ENCODE measurements at places on chromosomes 3 and 15.

DNA sequence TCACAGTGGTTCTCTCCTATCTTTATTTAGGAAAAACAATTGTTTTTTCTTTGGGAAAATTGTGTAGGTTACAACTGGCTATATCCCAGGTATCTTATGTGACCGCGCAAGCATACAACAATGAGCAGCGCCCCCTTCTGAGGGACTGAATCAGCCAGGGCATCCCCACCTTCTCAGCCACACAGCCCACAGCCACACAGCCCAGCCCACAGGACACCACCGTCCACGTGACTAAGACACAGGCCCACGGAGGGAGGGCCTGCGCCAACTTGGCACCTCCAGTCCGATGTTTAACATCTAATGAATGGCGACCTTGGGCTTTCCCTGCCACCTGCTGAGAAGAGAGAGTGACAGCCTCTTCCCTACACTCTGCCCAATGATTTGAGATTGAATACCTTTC lies 68.1 kb downstream of the ATP10A start:
- DNase-seq, result no peak

GRCh38 chr3:12638105-12638504 lies 25.8 kb downstream of the RAF1 start:
- DNase-seq, result no peak

- no peak for DNase-seq
Measured at GRCh38 chr3:193922034-193922774, 213.7 kb upstream of the HES1 start.

DNA sequence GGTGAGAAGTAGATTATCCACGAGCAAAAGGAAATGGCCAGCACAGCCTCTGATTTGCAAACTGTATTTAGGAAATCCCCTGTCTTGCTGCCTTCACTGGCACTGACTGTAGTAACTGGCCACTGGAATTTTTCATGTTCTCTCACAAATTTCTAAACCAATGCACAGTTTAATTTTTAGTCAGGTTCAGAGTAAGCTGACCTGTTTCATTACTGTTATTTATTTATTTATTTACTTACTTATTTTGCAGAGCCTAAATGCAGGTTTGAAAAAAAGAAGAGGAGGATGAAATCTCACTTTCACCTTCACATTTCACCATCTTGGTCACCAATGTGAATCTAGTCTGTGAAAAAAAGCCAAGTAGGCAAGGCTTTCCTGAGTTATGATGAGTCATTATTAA lies 291.0 kb downstream of the PLOD2 start:
- no peak for DNase-seq

GRCh38 chr3:152190636-152191183 lies 78.0 kb upstream of the MBNL1 start:
- DNase-seq, result peak; percentile 32

GRCh38 chr3:15310491-15311370 lies 21.7 kb downstream of the SH3BP5 start:
- no peak for DNase-seq

DNA sequence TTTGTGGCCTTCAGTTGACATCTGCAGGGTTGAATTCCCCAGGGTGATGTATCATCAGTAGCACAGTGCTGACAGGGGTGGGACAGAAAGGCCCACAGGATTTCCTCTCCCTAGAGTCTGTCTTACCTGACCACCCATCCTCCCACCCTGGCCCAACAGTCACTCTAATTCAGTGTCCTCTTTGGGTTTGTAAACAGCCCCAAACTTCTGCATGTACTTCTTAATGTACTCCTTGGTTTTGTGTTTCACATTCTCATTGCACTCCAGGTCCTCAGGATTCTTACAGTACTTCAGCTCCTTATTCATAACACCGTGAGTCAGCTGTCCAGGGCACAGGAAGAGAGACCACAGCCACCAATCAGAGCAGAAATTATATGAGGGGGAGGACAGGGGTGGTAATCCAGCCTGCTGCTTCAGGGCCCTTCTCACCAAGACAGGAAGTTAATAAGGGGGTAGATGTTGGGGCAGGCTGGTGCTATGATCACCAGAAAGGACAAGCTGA lies 37.5 kb downstream of the NBEAL2 start:
- no peak for DNase-seq

GRCh38 chr3:167862104-167862730 lies 126.7 kb downstream of the SERPINI1 start:
- no peak for DNase-seq

- DNase-seq, result no peak
Measured at GRCh38 chr3:160569894-160570652, 4.7 kb upstream of the KPNA4 start.

- DNase-seq, result no peak
Measured at GRCh38 chr3:71384388-71384787, 199.1 kb downstream of the FOXP1 start.

- DNase-seq, result no peak
Measured at GRCh38 chr3:112261742-112262141, 32.3 kb downstream of the SLC9C1 start.

- no peak for DNase-seq
Measured at GRCh38 chr3:137767538-137768360, 3.6 kb downstream of the SOX14 start.

DNA sequence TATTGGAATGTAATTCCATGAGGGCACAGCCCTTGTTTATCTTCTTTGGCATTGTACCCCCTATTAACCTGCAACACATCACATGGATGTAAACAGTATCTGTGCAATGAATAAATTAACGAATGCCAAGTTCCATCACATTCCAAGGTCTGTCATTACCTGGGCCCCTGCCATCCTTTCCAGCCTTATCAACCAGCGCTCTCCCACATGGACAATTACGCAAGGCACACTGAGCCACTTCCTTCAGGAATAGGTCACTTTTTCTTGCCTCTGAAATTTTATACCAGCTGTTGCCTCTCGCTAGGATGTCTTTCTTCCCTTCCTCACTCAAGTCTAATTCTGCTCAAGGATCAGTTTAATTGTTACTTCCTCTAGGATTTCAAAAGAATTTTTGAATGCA lies 1051.8 kb upstream of the CFAP20DC start:
- no peak for DNase-seq

DNA sequence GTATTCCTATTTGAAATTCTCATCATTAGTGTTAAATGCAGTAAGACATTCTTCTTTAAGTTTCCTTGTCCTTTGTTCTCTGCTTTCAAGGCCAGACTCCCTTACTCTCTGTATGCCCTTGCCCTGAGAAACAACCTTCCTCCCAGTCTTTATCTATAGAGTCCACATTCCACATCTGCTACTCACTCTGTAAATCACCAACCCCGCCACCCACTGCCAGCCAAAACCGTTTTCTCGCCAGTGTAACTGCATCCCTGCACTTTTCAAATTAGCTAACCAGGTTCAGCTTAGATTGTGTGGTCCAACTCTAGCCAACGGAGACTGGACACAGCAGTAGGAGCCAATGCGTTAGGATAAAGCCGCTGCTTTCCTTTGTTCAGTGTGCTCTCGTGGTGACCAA lies 402.4 kb upstream of the PDZRN3 start:
- DNase-seq, result no peak

DNA sequence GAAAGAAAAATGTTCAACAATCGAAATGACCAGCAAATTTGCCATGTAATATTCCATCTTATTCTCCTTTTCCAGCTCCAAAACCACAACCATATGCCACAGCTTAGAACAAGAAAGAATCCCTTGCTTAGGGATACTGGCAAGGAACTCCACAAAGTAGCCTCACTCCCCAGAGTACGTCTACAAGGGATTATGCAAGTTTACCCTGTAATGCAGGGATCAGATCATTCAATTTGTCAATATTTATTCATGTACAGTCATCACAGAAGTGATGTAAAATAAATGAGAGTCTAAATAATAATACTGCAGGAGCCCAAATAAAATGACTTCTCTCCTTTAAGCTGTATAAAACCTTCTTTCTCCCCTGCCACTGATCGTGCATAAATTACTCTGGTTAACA lies 23.5 kb upstream of the MYO1E start:
- no peak for DNase-seq

DNA sequence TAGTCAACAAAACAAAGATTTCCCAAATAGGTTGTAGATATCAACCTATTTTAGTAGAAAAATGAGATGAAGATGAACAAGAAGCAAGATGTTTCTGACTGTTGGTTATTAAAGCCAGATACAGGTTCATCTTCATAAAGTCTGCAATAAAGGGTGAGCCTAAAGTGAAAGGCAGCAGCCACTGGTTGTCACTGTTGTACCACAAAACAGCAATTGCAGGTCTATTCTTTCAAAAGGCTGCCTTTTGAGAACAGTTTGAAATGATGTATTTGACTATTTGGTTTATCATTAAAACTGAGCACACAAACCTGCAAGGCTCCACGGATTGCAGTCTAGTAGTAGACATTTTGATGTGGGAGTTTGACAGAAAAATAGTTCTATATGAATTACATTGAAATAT lies 543.4 kb downstream of the GBE1 start:
- peak; percentile 10 for DNase-seq

- no peak for DNase-seq
Measured at GRCh38 chr15:96693990-96694517, 363.6 kb downstream of the NR2F2 start.

- no peak for DNase-seq
Measured at GRCh38 chr3:64306745-64307144, 81.5 kb upstream of the PRICKLE2 start.

DNA sequence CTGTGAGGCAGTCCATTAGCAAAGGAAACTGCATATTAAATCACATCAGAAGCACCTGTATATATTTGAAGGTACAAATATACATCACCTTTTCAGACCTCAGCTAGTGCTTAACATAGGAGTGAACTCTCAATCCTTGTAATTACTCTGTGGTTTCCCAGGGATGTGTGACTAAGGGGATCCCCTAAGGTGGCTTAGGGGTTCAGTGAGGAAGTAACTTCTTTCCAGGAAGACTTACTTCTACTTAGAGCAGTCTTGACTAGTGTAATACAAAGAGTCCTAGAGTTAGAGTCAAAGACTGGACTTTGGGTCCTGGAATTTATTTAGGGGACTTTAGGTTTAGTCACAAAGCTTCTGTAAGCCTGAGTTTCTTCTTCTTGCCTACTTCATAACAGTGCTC lies 8.7 kb upstream of the SUMF1 start:
- DNase-seq, result no peak

DNA sequence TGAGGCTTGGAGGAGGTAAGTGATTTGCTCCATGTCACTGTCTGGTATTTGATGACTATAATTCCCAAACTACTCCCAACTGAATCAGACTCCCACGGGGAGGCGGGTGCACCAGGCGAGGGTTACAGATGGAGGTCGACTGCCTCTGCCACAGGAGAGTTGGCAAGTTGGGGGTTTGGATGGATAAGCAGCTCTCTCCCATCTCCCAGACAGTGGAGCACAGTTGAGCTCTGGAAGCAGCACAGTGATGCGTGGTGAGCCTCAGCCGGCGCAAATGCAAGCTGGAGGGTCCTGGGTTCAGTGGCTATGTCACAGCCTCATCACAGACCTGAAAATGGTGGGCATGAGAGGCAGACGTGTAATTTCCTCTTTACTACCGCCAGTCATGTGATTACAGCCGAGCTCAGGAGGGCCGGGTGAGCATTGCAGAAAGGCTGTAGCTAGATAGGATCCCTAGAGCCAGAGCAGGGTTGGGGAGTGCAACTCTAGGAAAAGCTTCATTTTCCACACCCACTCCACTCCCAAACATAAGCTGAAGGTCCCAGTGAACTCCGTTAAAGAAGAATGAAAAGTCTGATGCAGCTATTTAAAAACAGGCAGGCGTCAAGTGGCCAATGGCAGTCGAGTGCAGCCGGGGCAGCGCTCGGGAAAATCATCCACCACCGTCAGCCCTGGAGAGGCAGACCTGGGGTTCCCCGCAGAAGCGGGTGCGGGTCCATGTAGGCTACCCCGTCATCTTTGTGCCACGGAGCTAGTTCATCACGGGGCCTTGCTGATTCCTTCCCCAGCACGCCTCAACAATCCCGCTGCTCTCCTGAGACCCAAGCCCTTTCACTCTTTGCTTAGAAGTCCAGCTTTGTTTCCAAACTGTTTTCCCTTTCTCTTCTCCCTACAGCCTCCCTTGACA lies 33.3 kb upstream of the VPS8 start:
- no peak for DNase-seq

- DNase-seq, result no peak
Measured at GRCh38 chr3:4740397-4741105, 238.7 kb upstream of the BHLHE40 start.

GRCh38 chr3:52873433-52874159 lies 23.8 kb downstream of the STIMATE start:
- DNase-seq, result no peak

DNA sequence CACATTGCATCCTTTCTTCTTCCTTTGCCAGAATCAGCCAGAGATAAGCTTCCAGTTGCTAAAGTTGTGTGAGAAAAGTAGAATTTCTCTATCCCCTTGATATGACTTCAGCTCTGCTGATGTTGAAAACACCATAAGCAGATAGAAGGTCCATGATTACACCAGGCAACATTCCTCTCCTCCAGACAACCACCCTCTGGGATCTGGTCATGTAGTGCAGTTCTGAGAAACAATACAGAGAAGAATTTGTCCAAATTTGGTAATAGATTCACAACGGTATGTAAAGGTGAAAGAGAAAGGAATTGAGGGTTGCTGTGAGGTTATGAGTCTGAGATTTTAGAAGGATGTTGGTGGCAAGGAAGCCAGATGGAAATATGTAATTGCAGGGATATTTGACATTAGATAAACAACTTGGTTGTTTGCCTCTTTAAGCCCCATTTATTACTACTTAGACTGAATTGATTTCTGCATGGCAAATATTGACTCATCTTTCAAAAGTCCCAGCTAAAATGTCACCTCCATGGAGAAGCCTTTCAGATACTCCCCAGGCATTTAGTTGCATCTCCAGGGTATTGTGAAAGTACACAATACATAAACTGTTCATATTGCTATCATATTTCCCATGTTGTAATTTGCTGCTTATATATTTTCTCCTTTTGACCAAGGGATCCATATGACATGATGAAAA lies 134.9 kb downstream of the GAP43 start:
- peak; percentile 42 for DNase-seq

- no peak for DNase-seq
Measured at GRCh38 chr3:41331041-41331440, 131.7 kb downstream of the CTNNB1 start.

- no peak for DNase-seq
Measured at GRCh38 chr3:189637750-189638149, 6.6 kb downstream of the TP63 start.

DNA sequence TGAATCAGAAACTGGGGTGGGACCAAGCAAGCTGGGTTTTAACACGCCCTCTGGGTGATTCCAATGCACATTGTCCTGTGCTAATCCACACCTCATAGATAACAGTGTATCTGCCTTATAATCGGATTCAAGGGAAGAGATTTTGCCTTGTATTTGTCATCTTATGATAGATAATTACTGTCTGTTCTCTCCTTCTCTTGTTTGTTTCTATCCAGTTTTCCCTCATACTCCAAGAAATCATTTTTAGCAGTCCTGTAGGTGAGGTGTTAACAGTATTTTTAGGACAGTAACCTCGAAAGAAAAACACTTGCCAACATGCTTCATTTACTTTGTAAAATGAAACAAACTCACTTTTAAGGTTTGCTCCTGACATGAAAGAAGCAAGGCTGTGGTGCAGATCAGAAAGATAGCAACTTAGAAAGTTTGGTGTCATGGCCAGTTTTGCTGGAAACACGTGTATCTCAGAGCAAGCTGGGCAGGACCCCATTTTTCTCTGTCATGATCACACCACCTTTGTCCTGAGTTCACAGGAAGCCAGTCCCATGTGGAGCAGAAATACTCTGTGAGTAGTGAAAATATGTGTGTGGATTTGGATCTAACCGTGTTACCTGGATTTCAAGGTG lies 72.6 kb downstream of the TRAK1 start:
- DNase-seq, result no peak

GRCh38 chr3:196216681-196217211 lies 412 bp downstream of the SLC51A start:
- no peak for DNase-seq

Data from SHP77 (cell line).